ENCODE measurements at places on chromosomes 2 and 18. TPM values are rescaled to one million over a fixed set of nuclear protein-coding genes. Genes with fewer than 3 reads are reported as not detected.
A peak's percentile ranks its signal among the peaks of the same experiment; 100 is the strongest.

DNA sequence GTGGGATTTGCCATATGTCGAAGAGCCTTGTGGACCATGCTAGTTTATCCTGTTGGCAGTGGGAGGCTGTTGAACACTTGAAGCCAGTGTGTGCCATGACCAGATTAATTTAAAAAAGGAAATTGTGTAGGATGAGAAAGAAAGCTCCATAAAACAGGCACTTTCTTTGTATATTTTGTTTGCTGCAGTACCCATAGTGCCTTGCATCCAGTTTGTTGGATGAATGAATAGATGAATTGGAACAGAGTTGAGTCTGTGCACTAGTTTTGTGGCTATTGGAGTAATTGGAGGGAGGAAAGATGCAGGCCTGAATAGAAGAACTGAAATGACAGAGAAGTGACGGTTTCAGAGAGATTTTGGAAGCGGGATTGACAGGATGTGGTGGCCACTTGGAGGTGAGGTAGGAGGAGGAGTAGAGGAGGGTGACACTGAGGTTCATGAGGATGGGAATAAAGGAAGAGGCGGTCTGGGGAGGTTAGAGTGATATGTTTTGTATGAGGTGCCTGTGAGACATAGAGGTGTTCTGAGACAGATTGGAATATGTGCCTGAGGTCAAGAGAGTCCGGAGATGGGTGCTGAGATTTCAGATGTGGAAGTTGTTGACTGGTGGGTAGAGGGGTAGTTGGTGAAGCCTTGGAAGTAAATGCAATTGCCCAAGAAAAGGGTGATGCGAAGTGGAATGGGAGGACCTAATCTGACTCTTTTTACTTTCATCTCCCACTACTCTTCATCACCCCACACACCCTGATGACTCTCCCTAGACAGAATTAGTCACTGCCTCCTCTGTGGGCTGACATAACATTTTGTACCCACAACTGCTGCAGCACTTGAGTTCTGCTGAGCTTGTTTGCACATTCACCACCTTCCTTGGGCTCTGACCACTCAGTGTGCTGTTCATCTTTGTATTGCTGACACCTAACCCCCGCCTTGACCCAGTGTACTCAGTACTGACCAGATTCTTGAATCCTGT, 5.1 kb downstream of the DGUOK start:
- H3K4me3 ChIP-seq: peak overlapping the region; percentile 12
- H3K4me1 ChIP-seq: peaks cover 75% of the 10 kb centered on the region
- H3K36me3 ChIP-seq: peaks cover 19% of the 10 kb centered on the region
- H3K27me3 ChIP-seq: no peaks in the 10 kb centered on the region
- peak; percentile 74 for DNase-seq
- peak overlapping the region; percentile 82 for H3K27ac ChIP-seq

- no peak overlapping the region for H3K4me3 ChIP-seq
- H3K36me3 ChIP-seq: no peaks in the 10 kb centered on the region
- DNase-seq: no peak
- no peaks in the 10 kb centered on the region for H3K27me3 ChIP-seq
- H3K27ac ChIP-seq: no peak overlapping the region
Observed at GRCh38 chr18:23217781-23218180, 82.5 kb downstream of the CABLES1 start.

DNA sequence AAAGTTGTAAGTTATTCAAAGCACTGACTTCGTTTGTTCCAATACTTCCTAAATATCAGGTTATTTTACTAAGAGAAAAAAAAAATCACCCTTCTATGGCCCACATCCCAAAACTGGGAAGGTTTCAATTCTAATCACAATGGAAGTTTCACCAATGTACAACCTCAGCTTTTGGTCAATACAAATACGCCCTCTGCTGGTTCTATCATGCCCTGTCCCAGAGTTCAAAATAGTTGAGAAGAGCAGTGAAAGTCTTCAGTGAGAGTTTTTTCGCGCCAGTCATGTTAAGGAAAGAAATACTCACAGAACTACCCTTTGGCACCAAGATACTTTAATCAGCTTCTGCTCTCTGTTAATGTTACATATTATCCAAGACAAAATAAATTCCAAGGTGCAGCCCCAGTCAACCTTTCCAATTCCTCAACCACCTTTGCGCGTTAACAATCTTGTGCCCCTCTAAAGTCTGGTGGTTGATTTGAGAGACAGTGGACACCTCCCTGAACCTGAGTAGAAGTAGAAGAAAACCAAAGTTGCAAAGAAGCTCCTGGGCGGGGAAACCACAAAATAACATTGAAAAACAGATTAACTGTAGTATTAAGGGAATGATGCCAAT, 59.9 kb downstream of the SUMO1 start:
- no peaks in the 10 kb centered on the region for H3K27me3 ChIP-seq
- no peak overlapping the region for H3K4me3 ChIP-seq
- H3K27ac ChIP-seq: no peak overlapping the region
- DNase-seq: peak; percentile 78
- no peaks in the 10 kb centered on the region for H3K4me1 ChIP-seq

- no peaks in the 10 kb centered on the region for H3K36me3 ChIP-seq
- no peak overlapping the region for H3K27ac ChIP-seq
- H3K27me3 ChIP-seq: no peaks in the 10 kb centered on the region
- H3K4me1 ChIP-seq: no peaks in the 10 kb centered on the region
- no peak overlapping the region for H3K4me3 ChIP-seq
Observed at GRCh38 chr18:37639846-37640245, 74.2 kb upstream of the CELF4 start.

GRCh38 chr2:197297772-197298318, 12.7 kb downstream of the ANKRD44 start:
- H3K36me3 ChIP-seq: peaks cover 41% of the 10 kb centered on the region
- peak overlapping the region; percentile 92 for H3K27ac ChIP-seq
- no peak for DNase-seq

DNA sequence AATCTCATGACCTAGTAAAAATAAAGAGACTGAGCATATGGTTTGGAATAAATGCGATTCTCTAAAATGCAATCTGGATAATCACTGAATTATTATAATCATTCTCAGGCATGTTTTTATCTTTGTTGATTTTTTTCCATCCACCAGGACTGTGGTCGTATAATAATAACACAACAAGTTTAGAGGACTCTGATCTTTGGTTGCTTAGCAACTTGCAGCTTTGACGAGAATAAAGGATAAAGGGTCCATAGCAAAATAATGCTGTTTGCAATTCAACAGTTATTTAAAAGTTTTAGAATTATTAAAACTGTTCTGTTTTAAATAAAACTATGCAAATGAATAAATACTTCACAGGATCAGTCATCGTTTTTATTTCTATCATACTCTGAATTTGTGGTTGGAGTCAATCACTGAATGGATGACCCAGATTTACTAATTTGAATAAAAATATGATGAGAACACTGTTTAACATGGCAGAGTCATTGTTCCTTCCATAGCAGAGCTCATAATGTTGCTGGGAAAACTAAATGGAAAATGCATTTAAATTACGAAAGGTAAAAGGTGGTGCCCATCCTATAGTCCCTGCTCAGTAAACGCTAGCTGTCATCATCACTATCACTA, 29.3 kb downstream of the DNER start:
- DNase-seq: no peak
- no peaks in the 10 kb centered on the region for H3K36me3 ChIP-seq
- no peaks in the 10 kb centered on the region for H3K4me1 ChIP-seq
- no peak overlapping the region for H3K4me3 ChIP-seq

- H3K4me3 ChIP-seq: peak overlapping the region; percentile 86
- peaks cover 36% of the 10 kb centered on the region for H3K36me3 ChIP-seq
- no peaks in the 10 kb centered on the region for H3K27me3 ChIP-seq
- H3K27ac ChIP-seq: peak overlapping the region; percentile 92
Observed at GRCh38 chr2:173962031-173962430, 3.1 kb downstream of the SP3 start.

Gene FAM228A
- total RNA-seq: not detected

- peaks cover 3% of the 10 kb centered on the region for H3K27me3 ChIP-seq
- H3K4me3 ChIP-seq: no peak overlapping the region
Observed at GRCh38 chr2:200624026-200624425, 38.2 kb downstream of the AOX1 start.

DNA sequence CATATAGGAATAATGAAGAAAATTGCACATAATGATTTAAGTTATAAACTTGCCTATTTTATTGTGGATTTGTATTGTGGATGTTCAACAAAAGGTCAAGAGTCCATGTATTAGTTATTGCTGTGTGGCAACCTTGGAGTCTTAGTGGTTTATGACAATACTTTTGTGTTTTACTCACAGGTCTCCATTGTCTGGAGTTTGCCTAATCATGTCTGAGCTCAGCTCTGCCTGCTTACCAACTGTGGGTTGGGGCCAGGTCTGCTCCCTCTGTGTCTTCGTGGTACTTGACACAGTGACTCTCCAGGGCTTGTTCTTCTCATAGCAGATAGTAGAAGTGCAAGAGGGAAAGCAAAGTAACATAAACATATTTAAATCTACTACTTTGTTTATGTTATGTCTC, 382.5 kb downstream of the CBLN2 start:
- no peaks in the 10 kb centered on the region for H3K27me3 ChIP-seq
- H3K36me3 ChIP-seq: no peaks in the 10 kb centered on the region
- H3K4me3 ChIP-seq: no peak overlapping the region
- DNase-seq: no peak
- no peak overlapping the region for H3K27ac ChIP-seq
- H3K4me1 ChIP-seq: no peaks in the 10 kb centered on the region

Gene CLIP4
- total RNA-seq: 25.1 TPM

DNA sequence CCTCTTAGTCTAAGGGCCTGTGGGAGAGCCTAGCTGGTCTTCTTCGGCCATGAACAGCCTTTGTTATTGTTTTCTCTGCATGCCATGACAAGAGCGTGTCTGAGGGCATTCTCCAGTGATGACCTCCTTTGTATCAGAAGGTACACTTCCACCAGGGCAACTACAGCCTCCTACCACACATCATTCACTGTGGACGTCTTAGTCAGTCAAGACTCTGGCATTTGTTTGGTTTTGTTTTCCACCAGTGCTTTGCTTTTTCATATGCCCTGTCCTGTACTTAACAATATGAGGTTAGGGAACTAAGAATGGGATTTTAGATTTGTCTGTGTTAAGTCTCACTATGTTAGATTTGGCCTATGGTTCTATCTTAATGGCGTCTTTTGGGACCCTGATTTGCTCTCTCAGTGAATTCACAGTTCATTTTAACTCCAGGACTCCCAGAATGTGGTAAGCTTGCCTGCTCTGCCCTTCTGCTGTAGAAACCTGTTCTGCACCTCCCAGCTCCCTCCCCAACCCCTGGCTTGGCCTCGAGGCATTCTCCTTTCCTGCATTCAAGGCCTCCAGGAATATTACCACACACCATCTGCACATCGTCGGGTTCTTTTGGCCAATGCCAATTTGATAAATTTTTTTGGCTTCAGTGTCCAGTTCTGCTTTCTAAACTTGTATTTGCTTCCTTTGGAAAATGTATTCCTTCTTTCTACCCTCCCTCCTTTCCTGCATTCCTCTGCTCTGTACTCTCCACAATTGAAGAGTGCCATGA, 42.8 kb upstream of the IL1R1 start:
- no peak overlapping the region for H3K4me3 ChIP-seq
- no peak for DNase-seq
- H3K4me1 ChIP-seq: peaks cover 33% of the 10 kb centered on the region

DNA sequence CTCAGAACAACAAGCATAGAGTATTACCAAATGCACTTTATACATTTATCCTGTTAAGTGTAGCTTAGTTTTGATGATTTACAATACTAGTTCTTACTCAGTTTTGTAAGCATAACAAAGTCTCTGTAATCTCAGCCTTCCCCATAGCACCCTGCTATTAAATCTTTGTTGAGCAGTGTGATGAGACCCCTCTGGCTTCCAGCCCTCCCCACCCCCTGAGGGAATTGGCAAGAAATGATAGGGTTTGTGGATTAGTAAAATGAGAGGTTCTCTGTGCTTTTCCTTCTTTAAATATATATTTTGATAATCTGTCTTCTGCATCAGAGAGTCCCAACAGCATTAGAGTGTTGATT, 37.2 kb downstream of the ZNF521 start:
- no peaks in the 10 kb centered on the region for H3K4me1 ChIP-seq
- no peak for DNase-seq
- H3K4me3 ChIP-seq: no peak overlapping the region
- no peak overlapping the region for H3K27ac ChIP-seq

DNA sequence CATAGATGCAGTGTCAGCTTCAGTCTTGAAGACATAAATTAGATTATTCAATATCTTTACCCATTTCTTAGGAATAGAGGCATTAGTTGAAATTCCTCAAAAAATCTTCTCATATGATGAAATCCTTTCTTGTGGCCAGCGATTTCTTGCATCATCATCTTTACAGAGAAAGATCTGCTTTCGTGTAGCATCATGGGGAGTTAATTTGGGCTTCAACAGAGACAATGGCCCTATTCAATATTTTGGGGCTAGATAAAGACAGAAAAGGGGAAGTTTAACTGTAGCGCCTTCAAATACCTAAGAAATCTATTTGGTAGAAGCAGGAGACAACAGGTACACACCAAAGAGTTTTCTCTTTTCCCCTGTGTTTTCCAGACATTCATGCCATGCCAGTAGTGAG, 73.8 kb downstream of the TGFA start:
- no peaks in the 10 kb centered on the region for H3K27me3 ChIP-seq
- no peaks in the 10 kb centered on the region for H3K36me3 ChIP-seq
- peaks cover 10% of the 10 kb centered on the region for H3K4me1 ChIP-seq
- H3K27ac ChIP-seq: no peak overlapping the region
- no peak overlapping the region for H3K4me3 ChIP-seq

DNA sequence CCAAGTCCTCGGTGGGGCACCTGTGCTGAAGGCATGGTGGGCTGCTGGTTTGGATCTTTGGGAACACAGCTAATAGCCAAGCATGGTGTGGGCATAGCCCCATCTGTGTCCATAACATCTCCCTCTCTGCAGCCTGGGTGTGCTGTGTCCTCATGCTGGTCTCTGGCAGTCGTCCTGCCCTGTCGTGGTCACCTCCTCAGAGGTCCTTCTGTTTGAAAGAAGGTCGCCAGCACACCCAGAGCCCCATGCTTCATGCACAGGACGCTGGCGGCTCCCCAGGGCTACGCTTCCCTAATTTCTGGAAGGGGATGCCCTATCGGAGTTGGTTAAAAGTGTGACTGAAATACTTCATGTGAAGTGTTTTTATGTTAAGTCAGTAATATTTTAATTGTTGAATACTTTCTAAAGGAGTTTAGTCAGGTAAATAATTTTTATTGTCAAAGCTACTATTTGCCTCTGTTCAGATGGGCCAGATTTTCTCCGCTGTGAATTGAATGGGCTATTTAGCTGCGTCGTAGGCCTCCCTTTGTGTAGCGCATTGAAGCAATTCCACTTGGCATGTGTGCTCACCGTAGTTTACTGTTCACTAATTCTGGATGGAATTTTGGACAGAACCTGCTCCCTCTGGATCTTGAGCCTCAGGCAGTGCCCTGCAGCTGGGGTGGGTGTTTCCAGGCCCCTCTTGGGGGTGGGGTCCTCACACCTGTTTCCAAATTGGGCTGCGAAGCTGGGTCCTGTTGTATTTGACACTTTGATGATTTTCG, 81.9 kb downstream of the WDSUB1 start:
- no peak overlapping the region for H3K4me3 ChIP-seq
- no peak overlapping the region for H3K27ac ChIP-seq
- peaks cover 19% of the 10 kb centered on the region for H3K4me1 ChIP-seq
- no peaks in the 10 kb centered on the region for H3K27me3 ChIP-seq
- H3K36me3 ChIP-seq: no peaks in the 10 kb centered on the region
- no peak for DNase-seq

Gene ALPI
- total RNA-seq: not detected
